ENCODE measurements at places on chromosomes 6 and 20.

GRCh38 chr6:168908166-168908565, 345.5 kb downstream of the THBS2 start:
- no peak for DNase-seq

DNA sequence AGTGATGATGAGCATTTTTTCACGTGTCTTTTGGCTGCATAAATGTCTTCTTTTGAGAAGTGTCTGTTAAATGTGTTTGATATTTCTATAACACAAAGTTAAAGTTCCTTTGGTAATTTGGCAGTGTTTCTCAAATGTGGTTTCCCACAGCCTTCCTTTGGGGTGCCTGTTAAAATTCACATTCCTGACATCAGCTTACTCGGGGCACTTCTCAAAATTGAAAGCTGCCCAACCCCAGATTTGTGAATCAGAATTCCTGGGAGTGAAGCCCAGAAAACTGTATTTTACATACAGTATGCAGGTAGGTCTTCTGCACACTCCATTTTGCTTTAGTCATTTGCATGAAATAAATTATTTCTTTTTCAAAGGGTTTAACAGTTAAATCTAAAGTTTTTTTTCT, 207.9 kb downstream of the GMPR start:
- DNase-seq = no peak

DNA sequence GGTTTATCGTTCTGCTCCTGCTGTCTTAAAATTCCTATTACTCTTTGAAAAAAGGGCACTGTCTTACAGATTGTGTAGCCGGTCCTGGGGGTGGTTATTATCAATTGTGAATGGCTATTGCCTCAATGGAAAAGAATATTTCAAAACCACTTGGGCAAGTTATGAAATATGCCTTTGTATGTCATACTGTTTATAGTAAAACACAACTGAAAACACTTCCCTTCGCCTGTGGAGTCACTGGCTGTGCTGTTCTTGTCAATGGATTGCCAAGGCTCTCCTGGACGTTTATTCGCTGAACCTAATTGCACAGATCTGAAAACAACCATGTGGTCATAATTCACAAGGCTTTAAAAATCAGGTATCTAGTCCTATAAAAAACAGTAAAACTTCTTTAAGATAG, 47.8 kb upstream of the TAGAP start:
- DNase-seq = peak; percentile 96

GRCh38 chr6:119162134-119162775, 83.8 kb upstream of the FAM184A start:
- no peak for DNase-seq

GRCh38 chr6:109102762-109103161, 7.5 kb downstream of the CEP57L1 start:
- DNase-seq = no peak

DNA sequence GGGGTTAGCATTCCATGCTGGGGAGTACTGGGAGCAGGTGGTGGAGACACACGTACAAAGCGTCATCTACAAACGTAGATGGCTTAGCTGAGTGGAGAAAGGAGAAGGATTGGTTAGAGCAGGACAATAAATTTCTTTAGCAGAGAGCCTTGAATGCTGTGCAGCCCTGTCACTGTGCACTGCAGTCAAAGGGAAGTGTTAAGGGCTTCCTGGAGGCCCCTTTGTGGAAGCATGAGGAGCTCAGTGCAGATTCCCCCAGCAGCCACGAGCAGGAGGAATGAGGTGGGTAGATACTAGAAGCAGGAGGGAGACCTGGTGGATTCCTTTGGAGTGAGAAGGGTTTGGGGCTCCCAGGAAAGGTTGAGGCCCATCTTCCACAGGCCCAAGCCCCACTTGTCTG, 6.1 kb upstream of the TREML4 start:
- no peak for DNase-seq

DNA sequence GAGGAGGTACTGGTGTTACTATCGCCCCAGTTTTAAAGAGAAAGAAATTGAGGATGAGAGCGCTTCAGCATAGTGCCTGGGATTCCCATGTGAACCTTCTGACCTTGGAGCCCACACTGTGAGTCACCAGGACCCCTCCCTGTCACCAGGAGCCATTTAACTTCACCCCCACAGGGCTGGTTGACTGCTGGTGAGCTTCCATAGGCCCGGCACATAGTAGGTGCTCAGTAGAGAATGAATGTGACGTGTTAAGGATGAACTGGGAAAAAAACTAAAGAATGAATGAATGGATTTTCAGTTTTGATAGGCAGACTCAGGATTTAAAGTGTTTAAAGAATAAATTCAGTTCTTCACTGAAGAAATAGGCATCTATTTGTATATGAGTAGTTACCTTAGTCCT, 53.3 kb upstream of the KIF25 start:
- DNase-seq = no peak

GRCh38 chr6:53944543-53944942, 149.7 kb downstream of the LRRC1 start:
- no peak for DNase-seq

DNA sequence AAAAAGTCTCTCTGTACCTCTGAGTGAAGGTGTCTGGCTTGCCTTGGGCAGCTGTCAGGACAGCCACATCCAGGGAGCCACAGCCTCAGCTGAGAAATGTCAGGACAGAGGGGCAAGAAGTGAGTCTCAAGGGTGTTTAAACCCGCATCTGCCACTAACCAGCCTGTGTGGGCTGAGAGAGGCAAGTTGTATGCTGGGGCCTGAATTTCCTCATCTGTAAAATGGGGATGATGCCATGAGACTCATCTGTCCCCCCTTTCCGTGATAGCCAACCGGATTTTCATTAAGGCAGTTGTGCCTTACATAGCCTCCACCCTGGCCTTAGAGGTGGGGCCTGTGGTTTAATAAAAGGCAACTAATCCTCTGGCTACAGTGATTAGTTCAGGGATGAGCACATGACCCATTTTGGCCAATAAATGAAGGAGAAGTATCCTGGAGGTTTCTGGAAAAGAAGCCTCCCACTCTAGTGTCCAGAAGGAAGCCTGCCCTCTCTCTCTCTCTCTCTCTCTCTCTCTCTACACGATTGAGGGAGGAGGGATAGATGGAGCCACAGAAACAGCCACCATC, 79.3 kb downstream of the BMP7 start:
- DNase-seq = no peak

GRCh38 chr20:51745804-51746203, 22.4 kb downstream of the ATP9A start:
- no peak for DNase-seq

DNA sequence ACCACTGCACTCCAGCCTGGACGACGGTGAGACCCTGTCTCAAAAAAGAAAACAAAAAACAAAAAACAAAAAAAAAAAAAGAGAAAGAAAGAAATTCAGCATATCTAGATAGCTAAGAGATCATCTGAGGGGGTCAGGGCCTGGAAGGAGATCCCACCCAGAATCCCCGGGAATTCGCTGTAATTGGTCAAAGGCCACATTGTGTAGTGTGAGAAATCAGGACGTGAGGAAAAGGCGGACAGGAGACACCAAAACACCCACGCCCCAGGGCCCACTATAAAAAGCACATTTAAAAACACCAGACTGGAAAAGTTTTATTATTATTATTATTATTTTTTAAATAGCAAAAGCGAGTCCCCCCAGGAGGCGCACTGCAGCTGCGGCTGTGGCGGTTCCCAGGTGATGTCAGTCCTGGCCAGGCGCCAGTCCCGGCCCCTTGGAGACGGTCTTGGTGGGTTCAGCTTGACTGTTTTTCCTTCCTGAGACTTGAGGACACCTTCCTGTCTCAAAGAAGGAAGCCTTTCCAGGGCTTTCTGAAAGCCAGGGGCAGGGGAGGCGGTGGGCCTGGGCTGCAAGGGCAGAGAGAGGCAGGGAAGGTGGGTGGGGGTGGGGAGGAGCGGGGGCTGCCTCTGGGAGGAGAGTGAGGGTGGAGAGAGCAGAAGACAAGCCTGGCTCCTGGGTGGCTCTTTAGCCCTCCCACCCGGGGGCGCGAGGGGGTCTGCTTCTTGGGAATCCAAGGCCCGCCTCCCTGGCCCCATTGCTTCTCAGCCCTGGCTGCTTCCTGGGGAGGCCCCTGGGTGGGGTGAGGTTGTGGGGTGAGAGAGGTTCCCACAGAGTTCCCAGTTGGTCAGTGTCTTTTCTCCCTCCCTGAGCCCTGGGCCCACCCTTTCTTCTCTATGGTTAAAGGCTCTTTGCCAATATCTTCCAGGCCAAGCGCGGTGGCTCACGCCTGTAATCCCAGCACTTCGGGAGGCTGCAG, 14.5 kb downstream of the TCF15 start:
- DNase-seq = no peak

GRCh38 chr6:20205722-20206161, 6.5 kb downstream of the MBOAT1 start:
- DNase-seq = peak; percentile 48

DNA sequence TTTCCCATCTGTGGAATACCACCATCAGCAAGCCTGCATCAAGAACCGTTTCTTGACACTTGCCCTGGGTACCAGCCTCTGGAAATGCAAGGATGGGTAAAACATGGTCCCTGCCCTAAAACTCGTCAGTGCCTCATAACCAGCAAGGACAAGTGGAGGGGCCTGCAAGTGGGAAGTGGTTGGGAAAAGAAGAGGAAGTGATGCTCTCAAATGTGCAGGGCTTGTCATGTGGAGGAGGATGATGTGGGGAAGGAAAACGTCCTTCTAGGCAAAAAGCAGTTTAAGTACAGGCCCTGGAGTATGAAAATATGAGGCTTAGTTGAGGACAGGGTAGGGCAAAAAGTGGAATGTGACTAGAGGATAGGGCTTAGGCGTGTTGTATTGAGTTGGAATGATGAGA, 19.0 kb downstream of the RREB1 start:
- peak; percentile 81 for DNase-seq

DNA sequence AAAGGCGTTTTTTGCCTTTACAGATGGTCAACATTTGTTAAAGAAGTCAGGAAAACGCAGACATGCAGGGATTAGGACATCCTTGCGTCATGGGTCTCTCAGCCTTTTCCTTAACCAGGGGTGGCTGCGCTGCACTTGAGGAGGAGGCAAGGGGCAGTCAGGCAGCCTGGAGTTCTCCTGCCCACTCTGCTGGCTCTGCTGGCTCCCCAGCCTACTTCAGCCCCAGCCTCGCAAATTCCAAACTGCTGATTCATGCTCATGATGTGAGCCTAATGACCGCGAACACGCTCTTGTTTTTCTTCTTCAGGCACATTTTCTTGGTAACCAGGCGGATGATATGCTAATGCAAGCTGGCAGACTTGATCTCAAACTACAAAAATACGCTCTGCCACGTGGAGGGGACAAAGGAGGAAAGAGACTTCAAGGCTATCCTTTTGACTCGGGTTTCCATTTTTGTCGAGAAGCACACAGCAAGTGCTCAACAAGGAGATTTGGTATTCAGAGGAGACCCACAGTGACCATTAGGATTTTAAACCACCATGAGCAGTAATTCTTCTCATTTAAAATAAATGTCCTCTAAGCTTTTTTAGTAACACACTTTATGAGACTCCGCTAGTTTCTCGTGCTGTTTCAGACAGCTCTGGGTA, 290.3 kb upstream of the STXBP5 start:
- peak; percentile 81 for DNase-seq

- no peak for DNase-seq
Observed at GRCh38 chr6:48959251-48960060, 503.6 kb downstream of the MMUT start.

DNA sequence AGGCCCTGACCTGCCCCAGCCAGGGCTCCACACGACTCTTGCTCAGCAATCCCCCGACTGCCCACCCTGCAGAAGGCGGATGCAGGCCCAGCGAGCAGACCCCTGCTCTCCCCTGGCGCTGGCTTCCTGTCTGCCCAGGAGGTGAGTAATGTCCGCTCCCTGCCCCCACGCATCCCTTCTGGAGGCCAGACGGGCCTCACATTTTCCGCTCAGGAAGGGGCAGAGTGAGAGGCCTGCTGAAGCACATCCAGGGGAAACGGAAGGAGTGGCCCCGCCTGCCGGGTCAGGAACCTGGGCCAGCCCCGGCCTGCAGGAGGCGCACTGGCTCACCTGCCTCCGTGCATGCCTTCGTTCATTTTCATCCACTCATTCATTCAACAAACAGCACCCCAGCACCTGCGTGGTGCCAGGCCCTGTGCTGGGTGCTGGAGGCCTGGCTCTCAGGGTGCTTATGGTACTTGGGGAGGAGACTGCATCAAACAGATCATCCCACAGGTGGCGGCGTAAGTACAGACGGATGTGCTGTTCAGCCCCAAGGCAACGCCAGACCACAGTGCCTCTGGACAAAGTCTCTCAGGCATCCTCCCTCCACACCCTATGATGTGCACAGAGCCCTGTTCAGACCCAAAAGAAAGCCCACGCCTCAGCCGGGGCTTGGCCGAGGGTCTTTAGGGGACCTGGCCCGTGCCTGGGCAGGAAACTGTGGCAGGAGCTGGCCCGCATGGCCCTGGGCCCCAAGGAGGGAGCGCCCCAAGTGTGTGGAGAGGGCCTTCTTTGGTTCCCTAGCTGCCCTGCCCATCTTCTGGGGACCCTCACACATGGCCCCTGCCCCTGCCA, 112.1 kb downstream of the ASXL1 start:
- peak; percentile 58 for DNase-seq

DNA sequence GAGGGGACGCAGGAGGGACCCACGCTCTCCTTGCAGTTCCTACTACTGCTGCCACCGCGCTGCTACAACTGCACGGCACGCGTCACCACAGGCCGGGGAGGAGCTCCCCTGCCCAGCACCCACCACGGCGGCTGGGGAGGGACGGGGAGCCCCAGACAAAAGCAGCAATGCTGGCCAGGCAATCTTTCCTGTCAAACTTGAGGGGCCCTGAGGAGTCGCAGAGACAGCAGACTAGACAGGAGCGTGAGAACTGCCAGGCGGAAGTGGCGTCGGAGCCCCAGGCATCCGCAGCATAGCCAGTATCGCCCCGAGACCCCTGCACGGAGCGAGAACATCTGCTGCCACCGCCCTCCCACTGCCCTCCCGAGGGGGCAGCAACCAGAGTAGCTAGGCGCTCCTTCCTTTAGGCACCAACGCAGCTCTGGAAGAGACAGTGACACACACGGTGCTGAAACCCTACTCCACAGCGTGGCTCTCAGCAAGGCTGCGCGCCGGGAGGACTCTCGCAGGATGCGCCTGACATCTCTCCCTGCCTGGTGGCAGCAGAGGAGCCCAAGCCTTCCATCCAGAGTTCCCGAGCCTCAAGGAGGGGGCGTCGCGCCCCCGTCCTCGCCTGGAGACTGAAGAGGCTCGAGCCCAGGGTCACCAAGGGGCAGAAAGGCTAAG, 2.2 kb downstream of the TAF4 start:
- no peak for DNase-seq

- DNase-seq = no peak
Observed at GRCh38 chr6:44386929-44387345, 569 bp upstream of the CDC5L start.

GRCh38 chr6:12635813-12636212, 80.8 kb upstream of the PHACTR1 start:
- no peak for DNase-seq

GRCh38 chr6:159023893-159024292, 20.9 kb downstream of the TAGAP start:
- DNase-seq = no peak

DNA sequence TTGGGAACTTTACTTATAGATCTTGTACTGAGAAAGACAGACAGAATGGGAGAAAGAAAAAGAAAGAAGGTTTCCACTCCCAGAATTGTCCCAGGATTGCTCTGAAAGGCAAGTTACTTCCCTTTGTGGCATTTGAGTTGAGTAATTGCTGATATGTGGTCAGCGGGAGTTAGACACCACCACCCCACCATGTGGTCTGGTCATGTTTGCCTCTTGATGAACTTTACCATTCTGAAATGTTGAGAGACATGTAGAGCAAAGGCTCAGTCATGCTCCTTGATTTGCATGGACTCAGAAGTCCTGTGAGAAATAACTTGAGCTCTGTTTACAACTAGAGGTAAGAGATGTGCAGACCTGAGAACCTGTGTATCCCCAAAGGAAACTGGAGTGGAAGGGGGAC, 17.1 kb downstream of the TCF21 start:
- peak; percentile 20 for DNase-seq

- DNase-seq = no peak
Observed at GRCh38 chr6:41515995-41516394, 30.2 kb upstream of the FOXP4 start.

GRCh38 chr6:157333537-157333936, 10.2 kb upstream of the TMEM242 start:
- no peak for DNase-seq
